ENCODE measurements at places on chromosomes 6 and 20. TPM values are rescaled to one million over a fixed set of nuclear protein-coding genes. Genes with fewer than 3 reads are reported as not detected.

- DNase-seq, result no peak
Measured at GRCh38 chr6:77313595-77313994, 149.7 kb downstream of the HTR1B start.

DNA sequence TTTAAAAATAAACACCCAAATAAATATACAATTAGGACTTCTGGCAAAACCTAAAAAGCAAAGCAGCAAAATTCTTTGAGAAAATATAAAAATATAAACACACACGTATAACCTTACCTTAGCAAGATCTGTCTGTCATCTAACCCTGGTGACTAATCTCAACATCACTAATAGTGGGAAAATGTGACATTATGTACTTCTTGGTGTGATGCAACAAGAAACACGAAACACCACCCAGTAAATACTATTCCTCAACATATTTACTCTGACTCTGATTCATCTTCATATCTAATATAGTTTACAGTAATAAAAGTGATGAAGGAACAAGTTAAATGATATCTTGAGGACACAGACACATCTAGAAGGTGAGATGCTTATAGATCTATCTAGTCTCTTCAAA is 332.6 kb upstream of the MANEA start:
- DNase-seq, result no peak

DNA sequence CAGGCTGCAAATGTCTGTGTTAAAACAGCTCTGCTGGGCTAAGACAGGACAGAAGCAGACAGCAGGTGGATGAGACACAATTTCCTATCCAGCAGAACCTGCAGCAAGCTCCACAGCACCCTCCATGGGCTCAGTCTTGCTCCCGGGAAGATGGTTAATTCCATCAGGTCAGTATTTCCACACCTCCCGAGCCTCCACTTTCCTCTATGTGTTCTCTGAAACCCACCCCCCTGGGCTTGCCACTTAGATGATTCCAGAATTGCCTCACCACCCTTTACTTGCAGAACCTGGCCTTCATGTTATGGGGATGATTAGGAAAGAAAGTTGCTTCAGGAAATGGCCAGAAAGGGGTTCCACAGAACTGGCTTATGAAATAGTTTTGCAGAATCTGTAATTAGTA is 43.8 kb downstream of the ERMARD start:
- DNase-seq, result peak; percentile 89

DNA sequence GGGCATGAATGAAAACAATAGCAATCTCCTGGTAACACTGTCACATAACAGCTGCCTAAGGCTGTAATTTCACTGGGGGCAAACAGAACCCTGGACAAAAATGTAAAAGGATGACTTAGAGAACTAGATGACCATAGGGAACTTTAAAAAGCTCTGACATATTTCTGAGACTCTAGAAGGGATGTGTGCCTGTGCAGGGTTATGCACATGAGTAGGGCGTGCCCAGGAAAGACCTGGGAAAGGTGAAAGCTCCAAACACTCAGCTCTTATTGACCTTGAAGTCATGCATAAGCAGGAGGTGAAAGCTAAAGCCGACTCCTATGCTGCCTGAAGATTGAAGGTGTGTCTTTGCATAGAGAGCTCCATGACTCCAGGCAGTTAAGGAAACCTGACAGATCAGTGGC is 118.4 kb upstream of the BTBD3 start:
- DNase-seq, result no peak

CUL7 gene
- total RNA-seq, result 8.4 TPM

DNA sequence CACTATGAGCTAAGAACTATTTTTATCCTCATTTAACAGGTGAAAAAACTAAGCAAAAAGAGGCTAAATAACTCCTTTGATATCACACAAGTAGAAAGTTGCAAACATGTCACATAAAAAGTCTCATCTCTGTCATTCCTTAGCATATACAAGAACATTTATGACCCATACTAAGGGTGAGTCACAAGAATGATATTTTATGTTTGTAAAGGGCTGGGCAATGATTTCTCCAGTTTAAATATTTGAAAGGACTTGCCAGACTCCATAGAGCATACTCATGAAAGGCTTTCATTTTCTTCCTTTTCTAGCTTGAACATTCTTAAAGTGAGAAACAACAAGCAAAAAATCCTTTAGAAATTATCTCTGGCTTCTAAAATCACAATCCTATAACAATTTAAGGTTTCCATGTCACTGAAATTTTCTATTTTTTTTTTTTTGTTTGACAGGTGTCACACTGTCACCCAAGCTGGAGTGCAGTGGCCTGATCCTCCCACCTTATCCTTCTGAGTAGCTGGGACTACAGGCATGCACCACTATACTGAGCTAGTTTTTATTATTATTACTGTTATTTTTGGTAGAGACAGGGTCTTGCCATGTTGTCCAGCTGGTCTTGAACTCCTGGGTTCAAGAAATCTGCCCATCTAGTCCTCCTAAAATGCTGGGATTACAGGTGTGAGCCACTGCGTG is 338.0 kb upstream of the KHDRBS2 start:
- no peak for DNase-seq

DEFB124 gene
- total RNA-seq, result not detected

DNA sequence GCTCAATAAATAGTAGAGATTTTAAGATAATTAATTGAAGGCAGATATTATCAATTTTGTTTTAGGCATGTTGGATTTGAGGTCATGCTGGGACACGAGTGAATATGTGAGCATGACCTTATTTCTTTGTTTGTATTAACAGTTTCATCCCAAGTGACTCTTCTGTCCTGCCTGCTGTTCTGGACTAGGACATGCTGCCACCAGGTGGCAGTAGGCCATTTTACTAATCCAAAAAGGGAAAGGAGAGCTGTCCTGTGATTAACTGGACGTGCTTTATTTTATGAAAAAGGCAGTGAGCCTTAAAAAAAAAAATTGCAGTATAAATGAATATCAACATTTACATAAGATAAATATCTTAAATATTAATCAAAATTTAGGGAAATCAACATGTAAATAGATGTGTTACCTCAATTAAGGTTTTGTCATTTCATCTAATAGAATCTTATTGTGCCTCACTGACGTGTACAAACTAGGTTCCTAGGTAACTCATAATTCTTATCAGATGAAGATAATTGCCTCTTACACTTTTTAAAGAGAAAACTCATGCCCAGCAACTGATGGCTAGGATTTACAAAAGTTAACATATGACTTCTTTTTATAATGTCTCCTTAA is 49.8 kb downstream of the FRK start:
- DNase-seq, result no peak

- no peak for DNase-seq
Measured at GRCh38 chr20:10625641-10626040, 48.2 kb downstream of the JAG1 start.

GRCh38 chr20:21505161-21505809 is 8.6 kb downstream of the NKX2-2 start:
- no peak for DNase-seq

DNA sequence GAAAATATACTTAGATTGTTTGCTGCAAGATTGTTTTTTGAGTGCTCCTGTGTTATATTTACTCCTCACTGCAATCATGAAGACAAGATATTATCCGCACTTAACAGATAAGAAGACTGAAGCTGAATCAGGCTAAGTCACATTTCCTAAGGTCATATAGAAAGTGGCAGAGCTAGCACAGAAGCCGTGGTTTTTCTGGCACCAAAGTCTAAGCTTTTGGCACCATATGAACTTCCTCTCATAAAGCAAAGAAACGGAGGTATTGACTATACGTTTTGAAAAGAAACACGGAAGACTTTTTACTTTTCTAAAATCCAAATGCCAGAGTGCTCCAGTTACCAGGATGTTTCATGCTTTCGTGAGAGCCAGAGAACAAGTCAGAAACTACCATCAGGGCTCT is 9.3 kb upstream of the DTD1 start:
- no peak for DNase-seq

GRCh38 chr20:41011551-41012067 is 17.0 kb upstream of the TOP1 start:
- DNase-seq, result no peak

DNA sequence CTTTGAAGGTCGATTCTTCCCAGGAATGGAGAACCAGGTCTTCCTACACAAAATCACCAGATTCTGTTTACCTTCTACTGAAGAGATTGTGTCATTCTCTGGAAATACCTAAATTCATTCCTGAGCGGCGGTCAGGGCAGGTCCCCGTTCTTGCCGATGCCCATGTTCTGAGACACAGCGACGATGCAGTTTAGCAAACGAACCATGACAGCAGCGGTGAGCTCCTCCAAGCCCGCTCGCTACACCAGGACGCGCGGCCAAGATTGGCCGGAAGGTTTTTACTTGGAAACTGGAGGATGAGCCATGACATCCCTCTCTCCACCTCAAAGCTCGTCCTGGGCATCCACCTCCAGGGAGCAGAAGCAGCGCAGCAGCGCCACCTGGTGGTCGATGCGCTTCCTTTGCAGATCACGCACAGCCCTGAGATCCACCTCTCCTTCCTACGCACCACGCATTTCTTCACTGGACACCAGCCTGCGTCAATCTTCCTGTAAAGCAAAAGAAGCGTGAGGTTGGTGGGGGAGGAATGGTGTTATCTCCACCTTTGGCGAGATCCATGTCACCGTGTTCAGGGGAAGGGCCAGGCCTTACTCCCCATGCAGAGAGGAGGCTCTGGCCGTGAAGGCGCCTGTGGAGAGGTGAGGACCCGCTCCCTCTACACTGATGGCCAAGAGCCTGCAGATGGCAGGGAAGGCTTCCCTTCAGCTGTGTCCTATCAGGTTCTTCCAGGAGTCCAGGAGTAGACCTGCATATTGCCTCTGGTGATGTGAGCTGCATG is 9.9 kb upstream of the HLA-B start:
- DNase-seq, result peak; percentile 97

DNA sequence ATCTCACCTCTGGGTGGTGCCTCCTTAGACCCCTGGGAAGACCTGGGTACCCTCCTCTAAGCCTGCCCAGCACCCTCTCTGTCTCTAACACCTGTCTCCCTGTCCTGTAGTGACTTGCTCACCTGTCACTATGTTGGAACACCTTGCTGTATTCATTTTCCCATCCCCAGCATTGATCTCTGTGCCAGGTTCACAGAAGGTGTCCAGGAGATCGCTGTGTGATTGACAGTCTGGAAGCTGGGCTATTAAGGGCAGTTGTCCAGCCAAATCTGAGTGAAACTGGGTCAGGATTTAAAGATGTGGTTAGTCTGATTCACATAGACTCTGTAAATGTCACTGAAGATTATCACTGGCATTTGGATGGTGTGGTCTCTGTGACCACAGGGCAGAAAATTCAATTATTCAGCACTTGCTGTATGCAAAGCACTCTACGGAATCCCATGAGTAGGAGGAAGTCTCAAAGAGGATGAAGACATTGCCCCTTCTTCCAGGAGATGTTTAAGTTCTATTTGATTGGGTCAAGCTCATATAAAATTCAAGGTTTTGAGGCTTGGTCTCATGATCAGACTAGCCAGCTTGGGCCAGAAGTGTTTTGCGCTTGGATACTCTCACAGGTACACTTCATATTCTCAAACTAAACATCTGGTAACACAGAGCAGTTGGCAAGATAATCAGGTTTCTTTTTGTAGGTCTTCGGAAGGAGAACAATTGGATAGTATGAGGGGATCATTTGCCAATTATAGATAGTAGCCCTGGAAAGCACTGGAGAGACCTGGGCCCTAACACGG is 57.8 kb upstream of the TAGAP start:
- DNase-seq, result no peak

GRCh38 chr6:100806296-100806695 is 74.8 kb downstream of the ASCC3 start:
- no peak for DNase-seq

TP53INP2 gene
- 73.1 TPM for total RNA-seq

DNA sequence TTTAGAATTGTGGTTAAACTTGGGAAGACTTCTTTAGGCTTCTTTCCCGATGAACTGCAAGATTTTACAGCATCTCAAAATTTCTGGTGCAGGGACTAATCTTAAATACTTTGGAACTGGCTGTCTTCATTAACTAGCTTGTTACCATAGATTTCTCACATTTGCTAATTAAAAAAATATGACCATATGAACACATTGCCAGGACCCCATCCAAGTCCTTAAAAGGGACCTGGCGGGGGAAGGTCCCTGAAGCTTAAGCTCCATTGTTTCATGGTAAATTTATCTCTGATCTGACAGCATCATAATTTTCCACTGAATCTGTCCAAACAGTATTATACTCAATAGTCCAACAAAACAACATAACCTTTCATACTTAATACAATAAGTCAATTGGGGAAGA is 517.8 kb upstream of the FLRT3 start:
- no peak for DNase-seq

SLC52A3 gene
- 1.7 TPM for total RNA-seq

DNA sequence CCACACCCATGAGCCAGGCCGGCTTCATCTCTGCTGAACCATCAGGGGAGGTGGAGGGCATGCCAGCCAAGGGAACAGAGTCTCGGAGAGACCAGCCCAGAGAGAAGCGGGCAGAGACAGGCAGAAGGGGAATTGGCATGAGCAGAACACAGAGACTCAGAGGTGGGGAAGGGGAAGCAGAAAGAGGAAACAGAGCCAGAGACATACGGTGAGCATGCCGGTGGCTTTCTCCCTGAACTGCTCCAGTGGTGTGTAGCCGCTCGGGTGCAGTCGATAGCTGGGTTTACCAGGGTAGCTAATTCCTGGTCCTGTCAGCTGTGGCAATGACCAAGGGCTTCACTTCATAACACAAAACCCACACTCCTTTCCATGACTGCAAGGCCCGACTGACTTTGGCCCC is 83.6 kb upstream of the CCDC167 start:
- DNase-seq, result no peak

DNA sequence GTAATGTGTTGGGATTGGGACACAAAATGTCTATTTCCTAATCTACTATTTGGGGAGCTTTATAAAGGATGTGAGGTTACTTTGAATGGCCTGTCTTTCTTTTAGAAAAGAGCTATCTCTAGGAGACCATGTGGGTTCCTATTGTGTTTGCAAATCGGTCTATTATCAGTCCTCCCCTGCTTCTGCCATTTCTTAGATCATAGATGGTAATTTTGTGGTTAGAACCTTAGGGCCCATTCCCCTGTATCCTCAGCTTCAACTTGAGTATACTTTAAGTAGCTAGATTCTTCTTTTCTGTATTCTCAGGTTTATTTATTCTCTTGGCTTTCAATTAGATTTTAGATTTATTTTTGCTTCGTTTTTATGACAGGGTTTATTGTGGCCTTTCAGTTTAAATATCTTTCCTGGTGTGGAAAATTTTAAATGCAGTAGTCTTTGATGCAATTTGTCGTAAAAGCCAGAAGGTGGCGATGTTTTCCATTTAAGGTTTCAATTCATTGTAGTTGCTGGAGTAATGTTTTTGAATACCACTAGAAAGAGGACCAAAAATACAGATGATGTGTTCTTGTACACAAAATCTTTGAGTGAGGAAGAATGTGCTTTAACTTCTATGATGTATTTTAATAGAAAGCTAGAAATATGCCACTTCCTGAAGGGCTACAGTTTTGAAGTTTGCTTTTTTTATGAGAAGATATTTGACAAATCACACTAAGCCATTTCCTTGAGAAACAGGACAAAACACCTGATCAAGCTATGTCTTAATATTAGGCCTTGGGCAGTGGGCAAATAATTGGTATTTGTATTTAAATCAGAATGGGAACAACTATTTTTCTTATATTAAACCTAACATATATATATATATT is 20.3 kb downstream of the TBPL1 start:
- DNase-seq, result no peak
